ENCODE measurements at places on chromosomes 11 and 22.

GRCh38 chr11:32594272-32594671 is 10.6 kb downstream of the EIF3M start:
- DNase-seq, result no peak

GRCh38 chr11:73288192-73288872 is 16.2 kb downstream of the P2RY6 start:
- DNase-seq, result no peak

DNA sequence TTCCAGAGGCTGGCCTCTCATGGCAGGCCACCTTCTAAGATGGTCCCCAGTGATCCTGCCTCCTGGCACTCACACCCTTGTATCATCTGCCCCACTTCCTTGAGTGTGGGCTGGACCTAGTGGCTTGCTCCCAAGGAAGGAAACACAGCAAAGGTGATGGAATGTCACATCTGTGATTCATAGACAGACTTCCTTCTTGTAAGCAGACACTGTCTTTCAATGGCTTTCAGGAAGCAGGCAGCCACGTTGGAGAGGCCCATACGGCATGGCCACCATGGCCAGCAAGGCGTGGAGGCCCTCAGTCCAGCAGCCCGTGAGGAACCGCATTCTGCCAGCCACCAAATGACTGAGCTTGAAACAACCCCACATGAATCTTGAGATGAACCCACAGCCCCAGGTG is 11.3 kb downstream of the LMO1 start:
- DNase-seq, result no peak

DNA sequence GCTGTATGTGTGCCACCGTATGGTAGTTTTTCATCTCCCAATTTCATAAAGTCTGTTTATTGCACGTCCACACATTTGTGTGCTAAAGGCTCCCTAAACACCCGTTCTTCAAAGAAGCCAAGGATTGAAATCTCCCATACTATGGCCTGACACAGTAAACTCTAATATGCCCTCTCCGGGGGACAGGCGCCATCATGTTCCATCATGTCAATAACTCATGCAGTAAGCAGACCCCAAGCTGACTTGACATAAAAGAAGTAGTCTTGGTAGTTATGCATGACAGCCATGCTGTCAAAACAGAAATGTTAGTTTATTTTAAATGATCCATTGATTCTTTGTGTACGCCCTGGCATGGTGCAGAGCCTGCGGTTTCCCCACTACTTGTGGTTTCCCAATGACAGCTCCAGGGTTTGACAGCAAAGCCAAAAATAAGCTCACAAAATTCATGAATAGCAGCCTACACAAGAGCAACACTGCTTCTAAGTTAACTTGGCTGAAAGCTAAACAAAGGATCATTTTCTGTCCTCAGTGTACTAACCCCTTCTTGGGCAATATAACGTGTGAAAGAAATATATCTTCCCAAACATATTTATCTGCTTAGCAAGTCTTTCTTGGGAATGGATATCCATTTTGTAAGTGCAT is 56.5 kb upstream of the CABP7 start:
- no peak for DNase-seq

DNA sequence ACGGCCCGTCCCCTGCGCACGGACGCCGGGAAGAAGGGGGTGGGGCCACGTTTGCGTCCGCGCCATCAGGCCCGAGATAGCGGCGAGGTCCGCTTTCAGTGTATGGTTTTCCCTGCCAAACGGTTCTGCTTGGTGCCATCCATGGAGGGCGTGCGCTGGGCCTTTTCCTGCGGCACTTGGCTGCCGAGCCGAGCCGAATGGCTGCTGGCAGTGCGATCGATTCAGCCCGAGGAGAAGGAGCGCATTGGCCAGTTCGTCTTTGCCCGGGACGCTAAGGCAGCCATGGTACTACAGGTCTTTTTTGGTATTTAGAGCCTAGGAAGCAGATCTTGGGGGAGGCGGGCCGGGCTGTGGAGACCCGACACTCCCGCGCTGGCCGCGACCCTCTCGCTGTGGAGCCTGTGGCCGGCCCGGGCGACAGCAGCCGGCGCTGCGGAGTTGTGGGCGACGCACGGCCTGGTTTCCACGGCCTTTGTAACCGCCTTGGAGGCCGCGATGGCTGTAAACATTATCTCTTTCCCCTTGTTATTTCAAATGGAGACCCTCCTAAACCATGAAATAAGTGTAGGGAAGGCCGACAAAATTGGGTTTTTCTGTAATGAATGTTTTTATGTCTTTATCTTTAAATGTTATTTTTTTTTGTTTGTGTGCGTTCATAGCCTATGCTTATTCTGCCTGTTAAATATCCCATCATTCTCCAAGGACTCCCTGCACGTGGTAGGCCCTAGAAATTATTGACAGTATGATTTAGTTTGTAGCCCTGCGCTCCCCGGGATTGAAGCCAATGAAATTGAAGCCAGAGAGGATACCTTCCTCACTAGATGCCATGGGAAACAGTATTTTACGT is at the start of gene AASDHPPT:
Gene AASDHPPT, plus strand, starts transcription at position 54 of the 847 bp plus-strand sequence. Its CDS starts 49 bp downstream, at position 103.
- peak; percentile 54 for DNase-seq

- peak; percentile 27 for DNase-seq
Measured at GRCh38 chr11:122556605-122557004, 98.9 kb upstream of the UBASH3B start.

GRCh38 chr11:34302046-34302921 is 55.5 kb downstream of the ABTB2 start:
- no peak for DNase-seq

GRCh38 chr11:10669258-10670033 is 24.1 kb downstream of the IRAG1 start:
- peak; percentile 36 for DNase-seq

GRCh38 chr11:111426617-111427016 is 47.5 kb upstream of the POU2AF1 start:
- peak; percentile 90 for DNase-seq

DNA sequence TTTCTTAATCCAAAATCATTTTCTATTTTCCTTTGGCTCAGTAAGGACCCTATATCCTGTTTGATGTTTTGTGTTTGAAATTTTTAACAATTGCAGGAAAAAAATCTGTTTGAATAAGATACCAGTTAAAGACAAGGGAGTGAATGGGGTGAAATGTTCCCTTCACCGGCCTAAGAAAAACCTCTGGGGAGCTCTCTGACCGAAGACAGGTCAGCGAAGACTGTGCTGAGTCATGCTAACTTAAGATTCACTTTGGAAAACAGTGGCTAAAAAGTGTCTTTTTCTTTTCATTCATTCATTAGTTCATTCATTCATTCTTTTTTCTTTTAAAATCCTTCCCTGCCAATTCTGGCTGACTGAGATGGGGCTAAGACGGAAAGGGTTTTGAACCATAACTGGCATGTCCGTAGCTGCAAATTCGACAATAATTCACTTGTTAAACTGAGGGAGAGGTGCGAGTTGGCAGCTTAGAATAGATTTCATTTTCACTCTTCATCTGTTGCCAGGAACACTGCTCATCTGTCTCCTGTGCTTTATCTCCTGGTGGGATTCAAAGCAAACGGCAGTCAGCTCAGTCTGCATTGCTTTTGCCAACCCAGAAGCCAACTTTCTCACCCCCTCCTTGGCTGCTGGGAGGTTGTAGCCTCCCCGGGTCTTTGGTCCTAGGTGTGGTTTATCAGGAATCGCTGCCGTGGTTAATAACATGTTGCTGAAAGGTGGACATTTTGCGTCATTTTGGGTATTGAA is 434.0 kb upstream of the LARGE1 start:
- no peak for DNase-seq

GRCh38 chr11:130088217-130088616 is 18.5 kb downstream of the APLP2 start:
- DNase-seq, result no peak

- no peak for DNase-seq
Measured at GRCh38 chr11:102111787-102112508, 1.7 kb downstream of the YAP1 start.

DNA sequence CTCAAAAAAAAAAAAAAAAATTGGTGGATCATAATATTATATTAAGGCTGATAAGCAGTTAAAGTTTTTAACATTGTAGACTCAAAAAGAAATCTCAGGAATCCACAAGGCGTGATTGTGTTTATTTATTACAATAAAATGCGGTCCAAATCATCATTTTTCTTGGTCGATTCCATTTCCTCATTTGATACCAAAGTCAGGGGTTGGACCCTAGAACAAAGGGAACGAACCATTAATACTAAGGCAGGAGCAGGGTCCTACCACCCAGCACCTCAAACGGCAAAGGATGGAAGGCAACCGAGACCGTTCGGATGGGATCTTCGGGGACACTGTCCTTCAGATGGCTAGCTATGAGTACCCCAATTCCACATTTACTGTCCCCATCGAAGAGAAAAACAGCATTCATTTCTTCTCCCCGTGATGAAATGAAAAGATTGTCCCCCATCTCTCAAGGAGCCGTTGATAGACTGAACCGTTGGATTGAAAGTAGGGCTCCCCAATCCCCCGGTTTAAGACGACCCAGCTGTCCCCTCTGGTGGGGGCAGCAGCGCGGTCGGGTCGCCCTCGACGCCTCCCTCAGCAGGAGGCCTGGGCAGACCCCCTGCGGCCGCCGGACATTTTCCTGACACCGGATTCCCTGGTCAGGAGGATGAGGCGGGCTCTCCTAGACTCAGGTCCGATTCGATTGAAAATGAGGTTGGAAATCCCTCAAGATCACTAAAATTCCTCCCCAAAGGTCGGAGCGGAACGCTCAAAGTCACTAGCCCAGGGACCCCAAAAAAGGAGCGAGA is 607 bp downstream of the DMC1 start:
- no peak for DNase-seq

DNA sequence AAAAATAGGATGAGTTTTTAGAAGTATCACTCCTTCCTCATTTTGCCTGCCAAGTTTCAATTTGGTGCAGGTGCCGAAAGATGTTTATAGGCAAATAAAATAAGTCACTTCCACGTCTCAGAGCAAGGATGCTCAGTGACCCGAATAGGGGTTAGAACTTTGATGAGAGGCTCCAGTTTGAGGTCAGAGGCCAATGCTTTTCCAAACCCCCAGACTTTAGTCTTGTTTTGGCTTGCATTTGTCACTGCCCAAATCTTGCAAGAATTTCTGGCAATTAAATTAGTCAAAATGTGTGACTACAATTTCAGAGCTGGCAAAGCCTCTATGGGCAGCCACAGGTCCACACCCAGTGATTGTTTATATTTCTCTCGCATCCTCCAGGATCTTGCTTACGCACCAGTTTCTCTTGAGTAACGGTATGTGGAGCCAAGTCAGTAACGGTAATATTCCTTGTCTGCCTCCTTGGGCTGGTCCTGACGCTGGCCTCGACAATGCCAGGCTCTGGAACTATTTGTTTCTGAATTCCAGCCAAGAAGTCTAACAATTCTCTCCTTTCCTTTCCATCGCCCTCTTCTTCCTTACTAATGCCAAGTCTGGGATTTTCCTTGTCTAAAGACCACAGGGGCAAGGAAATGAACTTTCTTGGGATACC is 9.9 kb upstream of the NUP160 start:
- DNase-seq, result no peak

- DNase-seq, result no peak
Measured at GRCh38 chr22:38435965-38436364, 19.0 kb downstream of the KCNJ4 start.

DNA sequence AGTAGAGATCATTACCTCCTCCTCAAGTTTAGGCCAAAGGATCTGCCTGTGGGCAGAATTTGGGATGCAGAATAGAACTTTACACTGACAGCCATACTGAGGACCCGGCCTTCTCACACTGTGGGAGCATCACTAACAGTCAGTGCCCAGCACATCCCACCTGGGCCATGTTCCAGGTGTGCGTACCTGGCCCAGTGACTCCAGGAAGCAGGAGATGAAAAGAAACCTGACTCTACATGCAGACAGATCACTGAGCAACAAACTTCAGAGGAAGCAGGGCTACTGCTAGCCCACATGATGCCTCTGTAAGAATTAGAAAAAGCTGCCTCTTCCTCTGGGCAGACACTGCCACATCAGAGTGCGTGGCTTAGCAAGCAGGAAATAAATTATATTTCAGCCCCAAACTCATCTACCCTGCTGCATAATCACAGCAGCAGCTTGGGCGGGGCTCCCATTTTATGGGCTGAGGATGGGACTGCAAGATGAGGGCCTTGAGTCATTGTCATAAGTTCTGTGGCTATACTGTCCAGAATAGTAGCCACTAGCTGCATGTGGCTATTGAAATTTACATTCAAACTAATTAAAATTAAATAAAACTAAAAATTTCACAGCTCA is 6.0 kb upstream of the LMO2 start:
- DNase-seq, result no peak

GRCh38 chr11:131027491-131027890 is 111.2 kb upstream of the SNX19 start:
- no peak for DNase-seq

- DNase-seq, result no peak
Measured at GRCh38 chr22:48175721-48176120, 1413.3 kb downstream of the TBC1D22A start.

DNA sequence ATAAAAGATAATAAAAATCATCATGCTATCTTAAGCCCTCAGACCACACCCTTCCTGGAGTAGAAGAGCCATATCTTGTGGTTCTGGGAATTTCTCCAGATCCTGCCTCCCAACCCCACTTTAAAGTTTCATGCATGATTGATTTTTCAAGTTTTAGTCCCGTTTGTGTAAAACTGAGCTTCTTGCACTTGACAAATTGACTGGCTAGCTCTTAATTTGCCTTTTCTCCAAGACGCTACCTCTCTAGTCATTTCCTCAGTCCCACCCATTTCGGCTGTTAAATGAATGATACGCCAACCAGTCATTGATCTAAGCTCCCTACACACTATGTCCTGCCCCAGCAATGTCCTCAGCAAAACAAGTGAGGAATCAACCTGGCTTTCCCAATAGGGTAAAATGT is 71.8 kb upstream of the TEAD1 start:
- no peak for DNase-seq

DNA sequence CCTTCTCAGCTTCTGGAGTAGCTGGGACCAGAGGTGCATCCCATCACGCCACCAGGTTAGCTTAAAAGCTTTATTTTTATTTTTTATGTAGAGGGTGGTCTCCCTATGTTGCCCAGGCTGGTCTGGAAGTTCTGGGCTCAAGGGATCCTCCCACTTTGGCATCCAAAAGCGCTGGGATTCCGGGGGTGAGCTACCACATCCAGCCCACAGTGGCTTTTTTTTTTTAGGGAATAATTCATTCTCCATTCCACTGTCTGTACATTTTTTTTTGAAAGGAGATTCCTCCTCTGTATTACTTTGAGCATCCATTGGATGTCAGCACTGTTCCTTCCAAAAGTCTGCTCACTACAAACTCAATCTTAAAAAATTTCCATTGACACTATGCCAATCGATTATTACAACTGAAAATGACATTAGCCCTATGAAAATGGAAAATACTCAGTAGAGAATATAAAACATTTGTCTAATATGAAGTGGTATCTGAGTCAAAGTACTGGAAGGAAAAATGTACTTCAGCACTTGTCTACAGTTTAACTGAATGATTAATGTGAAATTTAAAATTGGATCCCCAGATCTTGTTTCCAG is 1.3 kb upstream of the LPXN start:
- peak; percentile 20 for DNase-seq

DNA sequence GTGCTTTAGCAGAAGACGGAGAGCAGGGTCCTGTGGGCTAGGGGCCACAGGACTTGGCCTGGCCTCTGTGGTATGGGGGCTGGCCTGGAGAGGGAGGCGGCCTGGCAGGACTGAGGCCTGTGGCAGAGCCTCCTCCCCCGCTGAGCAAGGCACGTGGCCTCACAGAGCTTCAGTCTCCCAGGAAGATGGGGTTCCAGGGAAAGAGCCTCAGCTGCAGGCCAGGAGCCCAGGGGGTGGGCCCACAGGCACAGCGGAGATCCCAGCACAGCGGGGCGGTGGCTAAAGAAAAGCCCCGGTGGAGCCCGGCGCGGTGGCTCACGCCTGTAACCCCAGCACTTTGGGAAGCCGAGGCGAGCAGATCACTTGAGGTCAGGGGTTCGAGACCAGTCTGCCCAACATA is 2.2 kb downstream of the MAPK12 start:
- no peak for DNase-seq

Measured in NCI-H2171 treated with DMSO at 0.1 percent for 48 hours (cell line).